ENCODE measurements at places on chromosomes 2 and 18.

- no peak for DNase-seq
Measured at GRCh38 chr2:88875736-88876135, 184.3 kb downstream of the RPIA start.

- no peak for DNase-seq
Measured at GRCh38 chr18:79555885-79556284, 123.7 kb upstream of the CTDP1 start.

DNA sequence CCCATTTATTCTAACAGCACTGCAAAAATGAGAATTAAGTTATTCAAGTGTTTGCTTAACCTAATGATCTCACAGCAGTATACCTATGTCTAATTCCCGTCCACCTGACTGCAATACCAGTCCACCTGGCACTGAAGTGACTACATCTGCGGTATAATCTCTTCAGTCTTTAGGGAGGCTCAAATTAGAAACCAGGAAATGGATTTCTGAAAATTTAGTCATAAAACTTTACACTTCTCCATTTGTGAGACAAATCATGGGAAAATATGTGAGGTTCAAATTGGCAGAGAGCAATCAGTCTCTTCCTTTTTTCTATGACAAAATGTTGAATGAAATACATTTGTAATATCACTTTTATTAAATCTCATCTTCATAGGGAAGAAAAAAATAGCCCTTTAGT lies 33.0 kb downstream of the FTCDNL1 start:
- no peak for DNase-seq

- DNase-seq = no peak
Measured at GRCh38 chr2:34734662-34735061, 1135.6 kb upstream of the FAM98A start.

- DNase-seq = no peak
Measured at GRCh38 chr18:56723068-56723467, 71.9 kb downstream of the WDR7 start.

DNA sequence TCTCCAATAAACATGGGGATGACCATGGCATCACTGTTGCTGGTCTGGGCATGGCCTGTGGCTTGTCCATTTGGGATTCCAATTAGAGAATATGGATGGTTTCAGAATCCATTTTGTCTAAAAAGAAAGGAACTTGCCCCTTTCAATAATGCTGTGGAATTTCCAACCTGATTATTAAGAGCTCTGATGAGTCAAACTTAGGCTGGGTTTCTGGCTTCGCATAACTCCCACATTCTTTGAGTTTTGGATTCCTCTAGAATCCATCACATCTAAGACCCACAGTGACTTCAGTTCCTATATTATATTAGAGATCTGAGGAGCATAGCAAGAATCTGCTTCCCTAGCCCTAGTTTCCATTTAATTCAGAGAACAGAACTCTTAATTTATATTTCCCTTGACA lies 531.5 kb downstream of the TNS1 start:
- no peak for DNase-seq

GRCh38 chr18:23059541-23060465 lies 75.5 kb upstream of the CABLES1 start:
- no peak for DNase-seq

- no peak for DNase-seq
Measured at GRCh38 chr2:45707006-45707405, 55.5 kb downstream of the PRKCE start.

DNA sequence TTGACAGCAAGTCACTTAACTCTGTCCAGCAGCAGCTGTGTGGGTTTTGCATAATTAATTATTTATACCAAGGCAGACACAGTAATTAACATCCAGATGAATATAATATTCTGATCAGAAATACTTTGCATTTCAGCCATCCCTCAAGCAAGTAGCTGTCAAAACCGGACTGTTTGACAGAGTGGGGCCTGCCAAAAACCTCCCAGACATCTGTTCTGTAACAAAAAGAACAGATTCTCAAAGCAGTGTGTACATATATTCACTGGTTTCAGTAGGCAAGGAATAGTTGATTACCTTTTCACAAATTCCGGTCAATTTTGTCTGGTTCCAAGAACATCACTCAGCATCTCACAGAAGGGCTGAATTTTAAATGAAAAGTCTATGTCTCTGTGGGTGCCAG lies 291.6 kb downstream of the CMPK2 start:
- DNase-seq = no peak

DNA sequence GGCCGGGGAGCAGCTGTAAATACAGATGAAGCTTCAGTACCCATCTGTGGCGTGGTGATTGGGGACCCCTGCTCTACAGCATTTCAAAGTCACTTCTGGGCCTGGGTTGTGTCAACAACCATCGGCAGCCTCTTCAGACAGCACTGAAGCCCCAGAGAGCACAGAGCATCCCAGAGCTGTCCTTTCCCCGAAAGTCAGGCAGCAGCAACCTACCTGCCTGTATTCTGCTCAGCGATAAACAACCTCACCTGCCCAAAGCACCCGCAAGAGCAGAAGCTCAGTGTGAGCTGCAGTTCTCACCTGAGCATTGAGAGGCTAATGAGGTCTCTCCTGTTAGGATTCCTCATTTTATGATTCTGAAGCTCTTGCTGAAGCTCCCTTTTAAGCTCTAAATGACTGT lies 19.3 kb downstream of the TRABD2A start:
- DNase-seq = no peak

DNA sequence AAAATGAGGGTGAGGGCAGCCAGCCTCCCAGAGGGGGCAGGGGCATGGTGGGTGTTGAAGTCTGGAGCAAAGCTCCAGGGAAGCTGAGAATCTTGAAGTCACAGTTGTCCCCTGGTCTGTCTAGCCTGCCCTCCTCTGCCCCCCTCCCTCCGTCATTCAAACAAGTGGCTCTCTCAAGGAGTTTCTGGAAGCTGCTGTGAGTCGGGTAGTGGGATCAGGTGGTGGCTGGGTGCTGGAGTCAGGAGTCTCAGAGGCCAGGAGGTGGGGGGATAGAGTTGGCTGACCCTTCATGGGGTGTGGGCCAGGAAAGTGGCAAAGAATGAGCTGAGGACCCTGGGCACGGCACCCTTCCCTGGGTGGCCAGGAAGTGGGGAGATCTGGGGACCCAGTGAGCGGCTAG lies 495 bp upstream of the ASIC4 start:
- DNase-seq = no peak

DNA sequence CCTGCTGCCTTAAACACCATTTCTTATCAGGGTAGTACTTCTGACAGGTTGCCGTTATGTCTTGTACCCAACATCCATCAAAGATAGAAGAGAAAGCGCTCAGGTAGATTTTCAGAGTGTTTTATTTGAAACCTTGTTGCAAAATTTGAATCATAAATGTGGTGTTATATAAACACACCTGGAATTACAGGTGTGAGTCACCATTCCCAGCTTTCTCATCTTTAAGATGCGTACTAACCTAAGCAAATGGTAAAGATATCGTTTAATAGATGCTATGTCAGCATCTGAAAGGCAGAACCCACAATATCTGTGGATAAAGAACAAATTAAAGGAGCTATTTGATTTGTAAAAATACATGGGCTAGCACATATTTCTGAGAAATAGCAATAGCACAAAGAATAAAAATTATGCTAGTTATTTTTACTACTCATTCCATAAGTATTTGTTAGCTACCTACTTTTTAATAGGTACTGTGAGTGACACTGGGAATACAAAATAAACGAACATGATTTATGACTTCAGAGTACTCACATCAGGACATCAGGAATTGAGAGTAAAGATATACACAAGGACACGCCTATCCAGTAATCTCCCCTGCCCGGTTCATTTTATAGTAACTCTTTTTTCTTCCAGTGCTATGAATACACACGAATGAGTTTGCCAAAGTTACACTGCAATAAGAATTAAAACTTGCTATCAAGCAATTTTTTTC lies 193.8 kb downstream of the RBM43 start:
- no peak for DNase-seq

DNA sequence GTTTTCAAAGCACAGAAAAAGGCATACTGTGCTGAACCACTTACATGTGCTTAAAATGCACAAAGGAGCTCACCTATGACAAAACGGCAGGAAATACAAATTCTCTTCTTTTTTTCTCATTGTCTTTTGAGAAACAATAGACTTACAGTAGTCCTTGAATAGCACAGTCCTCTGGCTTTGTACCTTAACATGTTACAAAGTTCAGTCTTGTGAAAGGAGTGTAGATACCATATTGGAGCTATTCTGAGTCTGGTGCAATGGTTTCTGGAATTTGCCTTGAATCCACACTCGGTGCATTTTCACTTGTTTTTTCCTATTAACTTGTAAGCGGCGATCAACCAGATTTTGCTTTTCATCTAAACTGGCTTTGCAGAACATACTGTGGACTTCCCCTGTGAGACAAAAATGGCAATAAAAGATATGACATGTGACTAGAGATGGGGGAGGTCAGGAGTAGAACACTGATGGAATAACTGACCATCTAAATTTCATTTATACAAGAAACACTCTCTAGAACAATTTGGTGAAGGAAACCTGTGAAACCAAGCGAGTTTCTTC lies 109.7 kb downstream of the METTL8 start:
- no peak for DNase-seq

- no peak for DNase-seq
Measured at GRCh38 chr18:77268456-77268855, 18.8 kb downstream of the GALR1 start.

DNA sequence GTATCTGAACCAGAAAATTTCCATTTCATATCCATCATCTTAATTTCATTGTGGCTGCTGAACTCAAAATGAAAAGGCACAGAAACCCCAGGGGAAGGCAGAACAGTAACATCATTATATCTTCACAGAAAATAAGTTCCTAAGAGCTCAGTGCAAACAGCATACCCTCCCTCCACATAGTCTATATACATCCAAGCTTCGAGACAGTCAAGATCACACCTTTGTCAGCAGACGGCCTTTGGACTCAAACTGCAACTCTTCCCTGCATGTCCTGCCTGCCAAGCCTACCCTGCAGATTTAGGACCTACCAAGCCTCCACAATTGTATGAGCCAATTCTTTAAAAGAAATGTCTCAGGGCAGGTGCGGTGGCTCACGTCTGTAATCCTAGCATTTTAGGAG lies 502.1 kb downstream of the SUCLG1 start:
- no peak for DNase-seq
